Stimulated activated CD4-positive, alpha-beta T cell treated with anti-CD3 and anti-CD28 coated beads, Interleukin-1b, Interleukin-23, amount 100 ng/mL, for 1 hour (primary cell): ENCODE measurements at places on chromosomes 2 and 18.

GRCh38 chr2:66560683-66561082, 125.8 kb downstream of the MEIS1 start:
- no peak for DNase-seq

GRCh38 chr2:72144632-72145288, 2.9 kb downstream of the CYP26B1 start:
- no peak for DNase-seq

GRCh38 chr2:105409717-105410116, 10.9 kb upstream of the FHL2 start:
- no peak for DNase-seq

GRCh38 chr2:18282026-18282425, 278.4 kb downstream of the RDH14 start:
- DNase-seq = no peak

GRCh38 chr2:130764035-130764820, 8.9 kb downstream of the AMER3 start:
- DNase-seq = no peak

DNA sequence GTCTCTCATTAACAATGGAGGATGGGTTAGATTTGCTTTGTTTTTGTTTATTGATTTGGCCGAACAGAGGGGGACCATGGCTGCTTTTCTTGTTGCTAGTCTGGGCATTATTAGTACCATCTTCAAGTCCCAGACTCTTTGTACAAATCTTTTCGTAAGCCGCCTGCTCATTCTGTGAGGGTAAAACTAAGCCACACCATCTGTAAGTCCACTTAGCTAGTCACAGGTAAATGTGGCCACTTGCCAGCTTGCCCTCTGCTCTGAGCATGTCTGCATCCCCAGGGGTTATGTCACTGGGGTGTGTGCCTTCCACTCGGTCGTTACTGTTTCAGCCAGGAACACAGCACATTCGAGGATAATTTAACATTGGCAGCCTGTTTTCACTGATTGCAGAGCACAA, 85.6 kb downstream of the SMIM21 start:
- DNase-seq = no peak

DNA sequence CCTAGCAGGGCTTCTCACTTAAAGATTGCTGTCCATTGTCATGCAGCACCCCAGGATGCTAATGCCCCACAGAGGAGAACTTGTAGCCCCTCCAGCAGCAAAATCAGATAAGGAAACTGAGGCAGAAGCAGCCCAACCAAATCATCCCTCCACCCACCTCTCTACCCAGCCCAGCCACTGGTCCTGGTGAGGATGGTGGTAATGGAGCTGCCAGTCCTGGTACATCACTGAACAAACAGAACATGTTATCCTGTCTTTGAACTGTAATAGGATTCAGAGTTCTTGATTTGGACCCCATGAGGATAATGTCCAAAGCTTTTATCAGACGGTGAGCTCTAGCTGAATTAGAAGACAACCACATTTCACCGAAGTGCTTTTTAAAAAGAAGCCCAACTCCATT, 113.2 kb downstream of the MRO start:
- DNase-seq = no peak

- no peak for DNase-seq
Observed at GRCh38 chr18:75073654-75074053, 135.3 kb downstream of the PTGR3 start.

DNA sequence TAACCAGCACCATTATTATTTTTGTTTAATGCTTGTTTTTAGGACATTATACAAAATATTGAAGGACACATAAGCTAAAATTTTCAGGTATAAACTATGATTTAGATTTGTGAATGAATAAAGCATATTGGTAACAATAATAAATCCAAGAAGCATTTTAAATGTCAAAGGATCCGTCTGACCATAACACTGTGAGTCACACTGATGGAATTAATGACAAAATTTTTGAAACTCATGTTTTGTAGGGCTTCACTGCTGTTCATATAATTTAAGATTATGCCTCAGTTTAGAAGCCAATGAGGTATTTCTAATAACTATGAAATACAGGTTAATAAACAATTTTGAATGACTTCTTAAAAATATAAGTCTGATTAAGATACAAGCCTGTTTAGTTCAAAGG, 124.6 kb downstream of the TMEFF2 start:
- DNase-seq = no peak

DNA sequence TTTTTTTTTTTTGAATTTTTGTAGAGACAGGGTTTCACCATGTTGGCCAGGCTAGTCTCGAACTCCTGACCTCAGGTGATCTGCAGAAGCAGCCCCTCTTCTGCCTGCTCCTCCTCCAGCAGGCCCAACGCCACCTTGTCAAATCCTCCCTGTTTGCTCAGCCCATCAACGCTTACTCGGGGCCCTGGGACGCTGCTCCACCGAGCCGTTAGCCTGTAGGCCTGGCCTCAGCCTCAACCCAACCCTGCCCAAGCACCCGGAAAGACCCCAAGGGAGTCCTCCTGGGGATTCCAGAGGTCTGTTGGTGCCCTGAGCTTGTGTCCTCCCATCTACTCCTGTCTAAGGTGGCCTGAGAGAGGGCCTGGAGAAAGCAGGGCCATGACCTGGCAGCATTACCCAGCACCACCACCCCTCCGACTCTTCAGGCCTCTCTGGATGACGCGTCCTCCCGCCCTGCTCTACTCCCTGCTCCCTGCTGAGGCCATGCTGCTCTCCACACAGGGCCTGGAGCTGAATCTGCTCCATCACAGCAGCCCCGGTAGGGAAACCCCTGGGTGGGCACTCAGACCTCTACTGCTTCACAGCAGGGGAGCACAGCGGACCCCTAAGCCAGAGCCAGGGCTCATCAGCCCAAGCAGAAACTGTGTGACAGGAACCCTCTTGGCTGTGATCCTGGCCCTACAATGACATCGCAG, 3.2 kb downstream of the STK25 start:
- no peak for DNase-seq

DNA sequence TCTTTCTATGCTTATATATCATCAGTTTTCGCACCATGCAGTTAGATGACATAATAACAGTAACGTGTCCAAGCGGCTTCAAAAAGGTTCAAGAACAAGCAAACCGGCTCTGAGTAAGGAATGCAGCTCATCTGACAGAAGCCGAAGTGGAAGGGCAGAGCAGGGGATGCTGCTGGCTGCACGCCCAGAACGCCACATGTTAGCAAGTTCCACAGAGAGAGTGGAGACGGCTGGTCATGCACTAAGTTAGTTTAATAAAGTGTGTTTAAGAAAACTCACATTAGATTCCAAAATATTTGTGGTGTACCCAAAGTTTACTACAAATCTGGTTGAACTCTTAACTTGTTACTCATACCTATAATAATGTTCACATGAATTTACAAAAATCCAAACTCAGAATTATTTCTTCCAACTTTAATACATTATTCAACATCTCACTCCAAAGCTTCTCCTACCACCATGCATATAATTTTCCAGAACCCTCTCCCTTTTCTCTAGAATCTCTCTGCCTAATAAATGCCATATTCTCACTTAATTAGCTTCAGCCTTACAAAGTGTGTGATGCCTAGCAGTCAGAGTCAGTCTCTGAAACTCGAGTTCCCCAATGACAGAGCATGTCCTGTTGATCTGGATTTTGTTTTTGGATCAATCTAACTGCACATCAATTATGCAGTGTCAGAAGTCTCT, 170.0 kb downstream of the DNAH7 start:
- DNase-seq = no peak

- no peak for DNase-seq
Observed at GRCh38 chr2:240399419-240400324, 35.8 kb upstream of the GPC1 start.

DNA sequence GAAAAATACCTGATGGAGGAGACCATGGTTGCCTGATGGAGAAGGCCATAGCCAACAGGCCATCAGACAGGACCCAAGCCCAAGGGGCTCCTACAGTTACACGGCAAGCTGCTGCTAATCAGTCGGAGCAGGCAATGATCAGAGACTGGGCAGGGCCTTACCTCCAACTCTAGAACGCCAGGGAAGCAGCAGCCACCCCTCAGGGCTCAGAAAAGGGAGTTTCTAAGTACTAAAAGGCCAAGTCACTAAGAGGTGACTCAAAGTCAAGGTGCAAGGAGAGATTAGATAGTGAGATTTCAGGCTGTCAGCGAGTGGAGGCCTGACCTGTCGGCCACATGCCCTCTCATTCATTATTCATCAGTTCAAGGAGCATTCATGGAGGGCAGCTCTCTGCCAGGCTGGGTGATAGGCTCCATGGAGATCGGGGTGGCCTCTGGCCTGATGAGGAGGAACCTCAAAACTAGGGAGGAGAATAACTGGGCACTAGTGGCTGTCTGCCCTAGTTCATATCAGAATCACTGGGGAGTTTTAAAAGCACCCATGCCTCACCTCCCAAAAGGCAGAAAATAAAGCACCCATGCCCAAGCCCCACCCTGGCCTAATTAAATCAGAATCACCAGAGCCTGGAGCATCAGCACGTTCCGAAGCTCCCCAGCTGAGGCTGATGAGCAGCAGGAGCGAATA, 3.6 kb downstream of the VIL1 start:
- no peak for DNase-seq

DNA sequence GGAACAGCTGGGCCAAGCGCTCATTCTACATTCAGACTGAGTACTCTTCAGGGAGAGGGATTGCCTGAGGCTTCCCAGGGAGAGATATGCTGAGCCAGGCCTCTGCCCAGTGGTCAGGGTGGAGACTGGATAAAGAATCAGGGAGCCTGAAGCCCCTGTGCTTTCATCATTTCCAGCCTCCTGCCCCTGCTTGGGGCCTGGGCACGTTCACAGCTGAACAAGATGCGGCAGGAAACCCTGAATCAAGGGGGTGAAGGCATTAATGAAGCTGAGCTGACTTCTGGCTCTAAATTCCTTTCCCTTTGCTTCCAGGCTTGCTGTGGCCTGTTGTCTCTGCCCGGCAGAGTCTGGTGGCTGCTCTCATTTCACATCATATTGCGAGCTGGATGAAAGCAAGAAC, 35.0 kb downstream of the RPL37A start:
- no peak for DNase-seq

DNA sequence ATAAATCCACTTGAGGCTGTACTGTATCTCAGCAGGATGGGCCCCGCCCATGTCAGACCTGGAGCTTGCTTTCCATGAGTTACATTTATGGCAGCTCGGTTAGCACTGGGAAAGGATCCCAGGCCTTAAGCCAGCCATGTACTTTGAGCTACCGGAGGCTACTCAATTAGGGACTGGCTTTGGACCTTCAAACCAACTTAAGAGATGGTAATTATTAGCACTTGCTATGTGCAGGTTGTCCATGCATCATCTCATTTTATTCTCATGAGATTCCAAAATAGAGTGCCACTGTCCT, 64.4 kb downstream of the ACTR2 start:
- no peak for DNase-seq
